ENCODE measurements at places on chromosomes 2 and 18. TPM values are rescaled to one million over a fixed set of nuclear protein-coding genes. Genes with fewer than 3 reads are reported as not detected.

DNA sequence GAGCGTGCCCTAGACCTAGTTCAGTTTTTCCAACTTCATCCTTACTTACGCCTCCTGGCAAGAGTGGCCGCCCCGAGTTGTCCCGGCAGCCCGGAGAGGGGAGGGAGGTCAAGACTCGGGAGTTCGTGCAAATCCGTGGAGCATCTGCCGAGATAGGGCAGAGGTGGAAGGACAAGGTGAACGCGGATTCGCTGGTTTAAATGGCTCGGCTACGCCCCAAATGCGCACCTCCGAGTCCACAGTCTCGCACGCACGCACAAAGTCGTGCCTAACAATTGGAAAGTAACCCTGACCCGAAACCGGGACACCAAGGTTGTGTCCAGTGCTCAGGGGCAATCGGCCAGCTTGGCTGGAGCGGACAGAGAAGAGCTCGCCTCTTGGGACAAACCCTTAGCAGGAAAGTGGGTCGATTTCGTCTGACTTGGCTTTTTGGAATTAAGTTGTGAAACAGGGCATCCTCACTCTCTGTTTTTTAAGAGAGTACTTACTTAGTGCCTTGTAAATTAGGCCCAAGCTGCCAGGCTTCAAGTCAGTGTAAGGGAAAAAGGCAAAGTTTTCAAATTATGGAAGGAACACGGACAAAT is 726 bp upstream of the SS18 start:
- no peak for DNase-seq

DNA sequence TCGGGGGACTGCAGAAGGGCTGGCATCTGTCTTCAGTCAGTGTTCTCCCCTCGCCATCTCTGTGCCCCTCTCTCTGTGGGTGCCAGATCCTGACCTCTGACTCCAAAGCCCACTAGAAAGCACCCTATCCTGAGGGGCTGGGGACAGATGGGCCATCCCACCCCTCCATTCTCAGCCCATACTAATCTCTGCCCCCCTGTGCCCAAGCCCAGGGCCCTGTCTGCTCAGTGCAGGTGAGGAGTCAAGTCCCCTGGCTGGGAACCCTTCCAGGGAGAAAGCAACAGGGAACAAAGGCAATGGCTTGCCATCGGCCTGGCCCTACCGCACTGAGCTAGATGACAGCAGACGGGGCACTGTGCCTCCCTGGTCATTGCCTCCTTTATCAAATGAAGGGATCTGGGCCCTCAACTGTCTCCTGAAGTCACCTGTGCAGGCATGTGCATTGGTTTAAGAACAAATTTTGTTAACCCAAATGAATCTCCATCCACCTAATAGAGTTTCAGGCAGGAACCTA is 42.7 kb upstream of the ID2 start:
- DNase-seq = no peak

- DNase-seq = no peak
Observed at GRCh38 chr18:58228176-58228575, 184.2 kb downstream of the NEDD4L start.

The HOXD1 gene
- total RNA-seq = not detected

Measured in activated B cell treated with CpG ODN at 0.5 μM for 24 hours (primary cell).